T-helper 17 cell (primary cell): ENCODE measurements at places on chromosomes 13 and 19. TPM values are rescaled to one million over a fixed set of nuclear protein-coding genes. Genes with fewer than 3 reads are reported as not detected.

BEST2 gene
- not detected for total RNA-seq

MZT1 gene
- total RNA-seq = 4.9 TPM

F10 gene
- not detected for total RNA-seq

CFD gene
- 5.3 TPM for total RNA-seq

ZNF439 gene
- total RNA-seq = 8.4 TPM

LPAR6 gene
- total RNA-seq = 48.7 TPM

SMIM24 gene
- total RNA-seq = not detected

CBARP gene
- total RNA-seq = not detected

ICAM5 gene
- total RNA-seq = 0.25 TPM

FCER2 gene
- total RNA-seq = 7.0 TPM

TSKS gene
- 0.87 TPM for total RNA-seq

CEACAM3 gene
- total RNA-seq = not detected

CEACAM19 gene
- 0.39 TPM for total RNA-seq

ZNF580 gene
- total RNA-seq = 41.8 TPM

SIGLEC11 gene
- not detected for total RNA-seq

DIAPH3 gene
- total RNA-seq = not detected

PIN1 gene
- total RNA-seq = 55.2 TPM

UBA52 gene
- 1,880 TPM for total RNA-seq

SPTBN4 gene
- total RNA-seq = 0.25 TPM

ZNF345 gene
- 8.2 TPM for total RNA-seq

IL27RA gene
- 39.6 TPM for total RNA-seq

GRK1 gene
- 0.07 TPM for total RNA-seq

MEIS3 gene
- total RNA-seq = 0.34 TPM

EXOC3L2 gene
- 1.1 TPM for total RNA-seq

TSC22D1 gene
- total RNA-seq = 85.4 TPM

GPR12 gene
- not detected for total RNA-seq

TRMT1 gene
- total RNA-seq = 72.3 TPM
